ENCODE measurements at places on chromosomes 13 and 19. TPM values are rescaled to one million over a fixed set of nuclear protein-coding genes. Genes with fewer than 3 reads are reported as not detected.

Gene ZNF253
- 2.8 TPM for total RNA-seq

Gene KANK3
- 0.15 TPM for total RNA-seq

Gene LRP3
- total RNA-seq, result 36.2 TPM

Gene SLITRK1
- total RNA-seq, result not detected

Gene TEX29
- not detected for total RNA-seq

Gene ZNF571
- 2.3 TPM for total RNA-seq

Gene FXYD1
- 0.44 TPM for total RNA-seq

Gene DKKL1
- 0.44 TPM for total RNA-seq

Gene ZNF560
- total RNA-seq, result 2.2 TPM

Gene INSR
- total RNA-seq, result 30.6 TPM

Gene IGFL2
- total RNA-seq, result not detected

Gene MED25
- 26.9 TPM for total RNA-seq

Gene CCL25
- total RNA-seq, result not detected

Gene HSD17B14
- total RNA-seq, result 6.0 TPM

Gene PRSS57
- total RNA-seq, result 0.17 TPM

Gene ZNF544
- total RNA-seq, result 35.9 TPM

Gene FXYD3
- total RNA-seq, result not detected

Gene FCGBP
- total RNA-seq, result 1.2 TPM

Gene PSG11
- not detected for total RNA-seq

Gene IGFL1
- total RNA-seq, result not detected

Data from smooth muscle cell of trachea (primary cell).